ENCODE measurements at places on chromosomes 2 and 18.

GRCh38 chr18:13281406-13281805, 62.8 kb downstream of the LDLRAD4 start:
- no peak for DNase-seq

DNA sequence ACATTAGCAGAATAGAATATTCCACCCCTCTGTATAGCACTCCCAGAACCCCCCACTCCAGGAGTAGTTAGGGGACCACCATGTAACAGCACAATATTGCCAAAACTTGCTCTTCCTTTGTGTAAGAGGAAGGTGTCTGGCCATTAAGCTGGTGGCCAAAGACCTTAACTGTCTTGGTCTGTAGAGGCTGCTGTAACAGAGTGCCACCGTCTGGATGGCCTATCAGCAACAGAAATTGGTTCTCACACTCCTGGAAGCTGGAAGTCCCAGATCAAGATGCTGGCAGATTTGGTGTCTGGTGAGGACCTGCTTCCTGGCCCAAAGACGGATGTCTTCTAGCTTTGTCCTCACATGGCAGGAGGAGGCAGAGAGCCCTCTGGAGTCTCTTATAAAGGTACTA, 61.6 kb upstream of the TGFA start:
- DNase-seq = no peak

DNA sequence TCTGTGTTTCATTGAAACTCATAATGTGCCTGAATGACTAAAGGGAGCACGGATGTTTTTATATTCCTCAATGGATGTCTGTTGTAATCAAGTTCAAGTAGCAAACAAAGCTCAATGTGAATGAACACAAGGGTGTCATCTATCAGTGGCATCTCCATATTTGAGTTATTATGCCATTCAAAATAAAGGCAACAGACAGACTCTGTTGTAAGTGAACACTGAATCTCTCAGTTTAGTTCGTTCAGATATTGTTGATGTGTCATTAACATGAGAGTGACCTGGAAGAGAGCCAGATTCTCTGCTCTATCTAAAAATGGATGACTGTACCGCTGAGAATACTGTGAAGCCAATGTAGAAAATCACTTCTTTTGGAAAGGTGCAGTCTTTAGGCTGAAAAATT, 118.7 kb downstream of the NUP35 start:
- no peak for DNase-seq

GRCh38 chr18:22964116-22964515, 31.0 kb downstream of the RBBP8 start:
- DNase-seq = no peak

- no peak for DNase-seq
Observed at GRCh38 chr2:167992278-167992677, 255.1 kb downstream of the STK39 start.

- DNase-seq = no peak
Observed at GRCh38 chr2:219684721-219685689, 57.6 kb downstream of the SLC4A3 start.

DNA sequence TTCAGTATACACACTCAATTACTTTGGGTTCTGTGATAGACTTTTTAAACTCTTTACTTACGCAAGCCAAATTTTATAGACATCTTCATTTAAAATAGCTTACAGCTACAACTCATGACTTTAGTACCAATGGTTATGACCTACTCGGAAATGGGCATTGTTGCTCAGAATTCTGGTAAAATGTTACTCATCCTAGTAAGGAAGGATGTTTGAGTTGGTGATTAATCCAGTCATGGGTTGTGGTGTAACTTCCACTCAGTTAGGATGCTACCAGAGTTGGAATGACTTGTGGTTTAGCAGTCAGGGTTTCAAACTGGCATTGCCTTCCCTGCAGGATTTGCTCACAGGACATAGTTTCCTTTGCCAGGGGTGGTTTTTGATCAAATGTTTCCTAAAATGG, 7.4 kb upstream of the NPC1 start:
- DNase-seq = no peak

GRCh38 chr2:156399224-156399949, 36.8 kb upstream of the GPD2 start:
- no peak for DNase-seq

DNA sequence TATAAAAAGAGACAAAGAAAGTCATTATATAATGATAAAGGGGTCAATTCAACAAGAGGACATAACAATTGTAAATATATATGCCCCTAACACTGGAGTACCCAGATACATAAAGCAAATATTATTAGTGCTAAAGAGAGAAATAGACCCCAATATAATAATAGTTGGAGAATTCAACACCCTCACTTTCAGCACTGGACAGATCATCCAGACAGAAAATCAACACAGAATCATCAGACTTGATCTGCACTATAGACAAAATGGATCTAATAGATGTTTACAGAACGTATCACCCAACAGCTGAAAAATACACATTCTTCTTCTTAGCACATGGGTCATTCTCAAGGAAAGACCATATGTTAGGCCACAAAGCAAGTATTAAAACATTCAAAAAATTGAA, 31.7 kb downstream of the CLHC1 start:
- no peak for DNase-seq

- DNase-seq = no peak
Observed at GRCh38 chr2:67806816-67807215, 256.0 kb downstream of the C1D start.

DNA sequence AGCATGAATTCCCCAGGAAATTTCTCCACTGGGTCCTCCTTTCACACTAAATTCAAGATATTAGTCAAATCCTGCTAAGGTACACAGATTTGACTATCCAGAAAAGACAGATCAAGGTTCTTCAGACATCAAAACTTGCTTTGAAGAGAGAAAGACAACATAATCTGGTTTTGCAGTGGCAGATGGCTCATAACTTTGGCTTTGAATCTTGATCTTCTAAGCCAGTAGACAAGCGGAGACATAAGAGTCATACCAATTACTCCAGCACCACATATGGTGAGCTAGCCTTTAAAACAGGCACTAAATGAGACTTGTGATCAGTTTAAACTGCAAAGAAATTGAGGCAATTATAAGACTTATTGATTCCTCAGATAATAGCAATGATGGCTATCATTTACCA, 29.3 kb downstream of the PDE11A start:
- DNase-seq = no peak

GRCh38 chr2:1754046-1754445, 9.7 kb upstream of the PXDN start:
- no peak for DNase-seq

- DNase-seq = no peak
Observed at GRCh38 chr2:215874418-215874817, 138.9 kb downstream of the MREG start.

DNA sequence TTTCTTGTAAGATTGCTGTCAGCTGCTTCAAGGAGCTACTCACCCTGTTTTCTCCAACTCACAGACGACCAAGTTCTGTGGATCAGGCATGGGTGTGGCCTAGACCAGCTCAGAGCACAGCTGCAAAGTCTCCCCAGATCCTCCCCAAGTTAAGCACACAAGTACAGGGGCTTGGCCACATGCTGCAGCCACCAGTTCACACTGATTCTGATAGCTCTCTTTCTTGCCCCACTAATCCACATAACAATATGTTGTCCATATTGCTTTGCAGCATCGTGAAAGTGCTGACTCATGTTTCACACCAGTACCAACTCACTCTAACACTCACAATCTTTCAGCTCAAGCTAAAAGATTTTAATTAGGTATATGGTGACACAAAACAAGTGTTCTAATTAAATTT, 437.0 kb downstream of the PARD3B start:
- no peak for DNase-seq

DNA sequence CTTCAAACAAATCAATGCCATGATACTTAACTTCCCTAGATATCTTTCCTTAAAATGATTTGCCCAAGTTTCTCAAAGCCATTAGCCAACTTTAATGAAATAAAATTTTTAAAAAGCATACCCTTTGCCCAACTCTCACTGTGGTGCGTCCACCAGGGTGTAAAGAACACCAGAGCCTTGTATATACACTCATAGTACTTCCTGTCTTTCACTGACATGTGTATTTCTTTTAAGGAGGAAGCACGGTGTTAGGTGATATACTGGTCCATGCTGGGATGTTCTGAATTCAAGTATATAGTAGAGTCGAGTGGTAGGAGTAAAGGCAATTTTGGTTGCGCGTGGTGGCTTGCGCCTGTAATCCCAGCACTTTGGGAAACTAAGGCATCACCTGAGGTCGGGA, 22.7 kb downstream of the AAK1 start:
- DNase-seq = no peak

All from LNCaP clone FGC (cell line).